ENCODE measurements at places on chromosomes 6 and 20. TPM values are rescaled to one million over a fixed set of nuclear protein-coding genes. Genes with fewer than 3 reads are reported as not detected.

DNA sequence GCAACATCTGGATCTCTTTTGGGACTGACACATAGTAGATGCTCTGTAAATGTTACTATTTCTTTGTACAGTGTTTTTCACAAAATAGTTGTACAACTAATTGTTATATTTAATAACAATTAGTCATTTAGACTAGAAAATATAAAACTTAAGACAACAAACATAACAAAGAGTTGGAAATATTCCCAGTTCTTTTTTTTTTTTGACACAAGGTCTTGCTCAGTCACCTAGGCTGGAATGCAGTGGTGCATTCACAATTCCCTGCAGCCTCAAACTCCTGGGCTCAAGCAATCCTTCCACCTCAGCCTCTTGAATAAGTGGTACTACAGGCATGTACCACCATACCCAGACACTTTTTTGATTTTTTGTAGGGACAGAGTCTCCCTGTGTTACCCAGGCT, 105.8 kb downstream of the UTRN start:
- H3K4me3 ChIP-seq, result no peak overlapping the region
- H3K4me1 ChIP-seq, result 0 out of 2 replicates have a peak, but pooled peaks cover 2% of the 10 kb centered on the region
- no peak overlapping the region for H3K27ac ChIP-seq

DNA sequence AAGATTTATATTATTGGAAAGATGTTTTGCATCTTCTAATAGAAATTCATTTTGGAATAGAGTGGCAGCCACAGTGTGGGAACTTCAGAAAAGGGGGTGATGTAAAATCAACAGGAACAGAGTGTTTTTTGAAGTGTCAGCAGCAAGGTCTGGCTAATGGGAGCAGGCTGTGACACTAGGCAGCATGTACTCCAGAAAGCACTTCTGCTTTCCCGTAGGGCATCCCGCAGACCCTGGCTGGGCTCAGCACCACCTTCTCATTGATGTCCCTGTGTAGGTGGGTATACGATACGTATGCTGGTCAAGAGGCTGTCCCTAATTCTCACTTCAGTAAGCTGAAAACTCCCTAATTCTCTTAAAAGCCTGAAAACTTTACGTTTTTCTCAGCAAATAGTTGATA, 74.7 kb downstream of the EYA4 start:
- no peak overlapping the region for H3K27ac ChIP-seq
- no peak for DNase-seq
- H3K36me3 ChIP-seq, result no peaks in the 10 kb centered on the region
- no peaks in the 10 kb centered on the region for H3K27me3 ChIP-seq

The AFG1L gene
- polyA plus RNA-seq, result 1.0 TPM

The HSPA12B gene
- not detected for polyA plus RNA-seq
